ENCODE measurements at places on chromosomes 7 and 10.

DNA sequence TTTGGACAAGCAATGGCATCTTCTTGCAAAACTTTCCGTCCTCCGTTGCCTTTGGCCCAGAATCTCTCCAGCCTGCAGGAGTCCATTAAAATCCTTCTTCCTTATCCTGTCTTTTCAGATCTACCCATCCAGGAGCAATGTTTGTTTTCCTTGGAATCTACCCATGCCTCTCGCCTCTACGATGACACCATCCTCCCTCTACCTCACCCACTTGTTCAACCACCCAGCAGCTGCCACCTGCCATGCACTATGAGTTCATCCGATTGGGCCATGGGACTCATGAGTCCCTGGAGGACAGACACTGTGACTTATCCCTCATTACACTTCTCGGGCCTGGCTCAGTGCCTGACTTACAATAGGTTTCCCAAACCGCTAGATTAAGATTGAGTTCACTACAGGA, 26.8 kb upstream of the MGMT start:
- no peak for DNase-seq

- DNase-seq = no peak
Measured at GRCh38 chr10:88110822-88111221, 247.4 kb downstream of the PTEN start.

- no peak for DNase-seq
Measured at GRCh38 chr10:25056726-25057125, 40.3 kb downstream of the THNSL1 start.

- DNase-seq = no peak
Measured at GRCh38 chr7:44973610-44974401, 5.0 kb downstream of the MYO1G start.

GRCh38 chr7:7292608-7293007, 110.3 kb downstream of the C1GALT1 start:
- no peak for DNase-seq

DNA sequence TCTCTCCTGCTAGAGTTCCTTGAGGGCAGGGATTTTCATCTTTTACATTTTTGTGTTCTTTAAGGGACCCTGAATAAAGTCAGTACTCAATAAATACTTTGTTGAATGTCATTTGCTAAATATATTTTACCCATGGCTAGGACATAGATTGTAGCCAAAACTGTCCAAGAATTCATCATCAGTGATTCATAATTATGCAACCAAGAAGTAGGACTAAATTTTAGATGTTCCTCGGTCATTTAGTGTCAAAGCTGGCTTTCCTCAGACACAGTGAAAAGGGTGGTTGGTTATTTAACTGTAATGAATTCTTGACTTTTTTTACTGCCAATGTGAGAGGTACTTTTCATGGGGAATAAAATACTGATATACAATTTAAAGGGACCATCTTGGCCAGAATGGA, 3.3 kb downstream of the NUDT13 start:
- DNase-seq = no peak

- DNase-seq = no peak
Measured at GRCh38 chr7:145481985-145482384, 634.6 kb upstream of the CNTNAP2 start.

DNA sequence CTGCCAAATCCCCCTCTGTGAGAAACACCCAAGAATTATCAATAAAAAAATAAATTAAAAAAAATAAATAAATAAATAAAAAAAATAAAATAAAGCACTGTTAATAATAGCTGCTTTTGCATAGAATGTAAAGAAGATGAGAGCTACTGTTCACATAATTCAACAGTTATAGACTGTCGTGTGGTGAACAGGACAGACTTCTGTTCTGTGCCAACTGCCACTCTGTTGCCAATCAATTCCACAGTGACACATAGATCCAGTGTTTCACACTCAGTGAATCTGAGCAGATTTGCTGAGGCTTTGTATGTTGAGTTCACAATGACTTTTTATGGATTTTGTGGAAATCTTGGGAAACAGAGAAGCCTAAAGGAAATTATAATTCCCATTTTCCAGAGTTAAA, 14.9 kb downstream of the ARHGAP19 start:
- no peak for DNase-seq

DNA sequence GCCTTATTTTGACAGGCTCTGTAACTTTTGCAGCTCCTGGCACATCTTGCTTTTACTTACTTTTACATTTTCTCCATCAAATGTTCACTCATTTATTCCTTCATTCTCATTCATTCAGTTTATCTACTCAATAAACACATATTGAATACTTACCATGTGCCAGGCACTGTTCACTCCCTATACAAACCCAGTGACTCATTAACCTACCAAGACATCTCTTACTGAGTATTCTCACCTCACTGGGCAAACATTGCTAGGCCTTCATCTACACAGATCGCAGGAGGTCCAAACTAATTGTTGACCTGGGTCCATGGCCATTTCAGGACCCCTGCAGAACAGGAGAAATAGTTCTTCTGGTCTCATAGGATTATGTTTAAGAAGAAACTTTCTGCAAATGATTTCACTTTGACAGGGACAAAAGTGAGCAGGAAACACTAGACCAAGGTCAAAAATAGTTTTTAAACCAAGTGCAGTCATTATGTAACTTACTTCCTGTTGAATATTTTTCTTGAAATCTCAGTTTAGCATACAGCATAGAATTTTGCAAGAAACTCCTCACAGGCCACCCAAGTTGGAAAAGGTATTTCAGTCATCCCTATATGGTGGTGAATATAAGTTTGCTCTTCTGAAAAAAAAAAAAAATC, 17.6 kb downstream of the SLC26A4 start:
- DNase-seq = no peak

DNA sequence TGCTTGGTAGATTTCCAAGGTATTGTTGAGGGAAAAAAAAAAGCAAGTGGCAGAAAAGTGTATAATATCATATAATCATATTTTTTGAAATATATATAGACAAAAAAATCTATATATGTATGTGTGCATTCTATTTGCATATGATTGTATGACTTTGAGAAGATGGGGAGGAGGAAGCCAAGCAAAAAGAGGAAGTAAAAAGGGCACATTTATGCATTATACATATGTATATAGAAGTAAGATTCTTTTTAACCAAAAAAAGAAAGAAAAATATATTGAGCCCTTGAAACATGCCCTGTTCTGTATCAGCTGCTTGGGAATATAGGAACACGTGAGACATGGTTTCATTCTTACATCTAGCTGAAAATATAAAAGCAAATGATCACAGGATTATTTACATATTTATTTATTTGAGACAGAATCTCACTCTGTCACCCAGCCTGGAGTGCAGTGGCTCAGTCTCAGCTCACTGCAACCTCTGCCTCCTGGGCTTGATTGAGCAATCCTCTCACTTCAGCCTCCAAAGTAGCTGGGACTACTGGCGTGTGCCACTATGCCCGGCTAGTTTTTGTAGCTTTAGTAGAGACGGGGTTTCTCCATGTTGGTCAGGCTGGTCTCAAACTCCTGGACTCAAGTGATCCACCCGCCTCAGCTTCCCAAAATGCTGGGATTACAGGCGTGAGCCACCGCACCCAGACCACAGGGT, 18.0 kb upstream of the SLF2 start:
- no peak for DNase-seq

- DNase-seq = no peak
Measured at GRCh38 chr10:75396631-75397495, 4.7 kb downstream of the ZNF503 start.
